ENCODE measurements at places on chromosomes 2 and 18. TPM values are rescaled to one million over a fixed set of nuclear protein-coding genes. Genes with fewer than 3 reads are reported as not detected.

- no peak for DNase-seq
These were observed 117.6 kb downstream of the SH3RF3 start for GRCh38 chr2:109246616-109247015.

DNA sequence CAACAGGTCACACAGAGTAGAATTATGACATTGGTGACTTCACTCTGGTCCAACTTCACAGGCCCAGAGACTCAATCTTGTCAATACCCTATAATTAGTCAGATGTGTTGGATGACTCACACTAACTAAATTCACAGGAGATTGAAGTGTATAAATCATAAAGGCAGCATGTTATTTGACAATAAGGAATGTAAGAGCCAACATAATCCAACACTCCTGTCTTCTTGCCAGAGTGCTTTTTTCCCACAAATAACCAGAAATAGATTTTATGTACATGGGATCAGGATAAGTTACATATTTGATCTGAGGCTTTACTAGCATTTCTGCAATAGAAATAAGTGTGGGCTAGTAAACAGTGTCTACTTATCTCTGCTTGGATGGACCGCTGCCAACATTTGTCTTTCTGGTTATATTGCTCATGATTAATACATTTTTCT lies 42.2 kb upstream of the ZSWIM2 start:
- DNase-seq, result no peak

- no peak for DNase-seq
These were observed 132.7 kb downstream of the EVA1A start for GRCh38 chr2:75428060-75428459.

- DNase-seq, result no peak
These were observed 79.6 kb downstream of the HRH4 start for GRCh38 chr18:24539866-24540617.

Gene SCRN3
- total RNA-seq, result 13.0 TPM

Gene FRZB
- total RNA-seq, result not detected

Gene RIT2
- total RNA-seq, result not detected

- no peak for DNase-seq
These were observed 55.3 kb upstream of the AFF3 start for GRCh38 chr2:100197631-100198153.

Gene IL1RN
- total RNA-seq, result not detected

DNA sequence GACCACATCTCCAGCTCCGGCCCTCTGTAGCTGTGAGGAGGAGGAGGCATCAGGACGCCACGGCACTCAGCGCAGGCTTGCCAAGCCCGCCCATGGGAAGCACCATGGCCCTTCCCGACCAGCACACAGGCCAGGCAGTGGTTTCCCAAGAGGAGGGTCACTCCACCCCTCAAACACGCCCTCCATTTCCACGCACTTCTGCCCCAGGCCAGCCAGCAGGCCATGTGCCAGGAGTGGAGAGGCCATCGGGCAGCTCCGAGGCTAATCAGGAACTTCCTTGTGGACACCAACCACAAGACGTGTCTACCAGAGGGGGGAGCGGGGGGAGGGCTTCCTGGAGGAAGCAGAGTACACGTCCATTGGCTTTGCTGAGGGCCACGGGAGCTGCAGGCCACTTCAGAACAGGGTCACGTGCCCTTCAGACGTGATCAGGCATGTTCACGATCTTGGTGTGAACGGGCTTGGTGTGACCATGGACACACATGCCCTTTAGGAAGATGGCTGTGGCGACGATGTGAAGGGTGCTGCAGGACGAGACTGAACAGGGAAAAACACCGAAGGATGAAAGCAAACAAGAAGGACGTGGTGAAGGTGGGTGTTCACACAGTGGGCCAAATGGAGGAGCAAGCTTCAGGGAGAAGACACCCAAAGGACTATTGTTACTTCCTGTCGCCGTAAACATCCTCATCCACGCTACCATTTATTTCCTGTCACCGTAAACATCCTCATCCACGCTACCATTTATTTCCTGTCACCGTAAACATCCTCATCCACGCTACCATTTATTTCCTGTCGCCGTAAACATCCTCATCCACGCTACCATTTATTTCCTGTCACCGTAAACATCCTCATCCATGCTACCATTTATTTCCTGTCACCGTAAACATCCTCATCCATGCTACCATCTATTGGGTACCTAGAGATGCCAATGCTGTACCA lies 6.5 kb upstream of the MTERF4 start:
- no peak for DNase-seq

DNA sequence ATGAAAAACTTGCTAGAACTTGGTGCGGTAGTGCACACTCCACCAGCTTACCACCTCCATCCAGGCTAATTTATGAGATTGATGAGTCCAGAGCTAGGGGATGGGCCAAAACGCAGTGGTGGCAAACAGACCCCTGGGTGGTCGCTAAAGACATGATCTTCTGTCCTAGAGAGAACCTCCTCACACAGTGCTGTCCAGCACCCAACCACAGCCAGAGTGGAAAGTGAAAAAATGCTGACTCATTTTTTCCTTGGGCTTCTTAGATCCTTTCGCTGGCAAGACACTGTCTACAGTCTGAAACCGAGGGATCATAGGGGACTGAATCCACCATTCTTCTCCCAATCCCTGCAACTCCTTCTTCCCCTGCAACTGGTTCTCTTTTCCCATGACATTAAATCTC lies 4.1 kb downstream of the ANTXR1 start:
- no peak for DNase-seq

Gene CNTNAP5
- total RNA-seq, result not detected

GRCh38 chr18:68997845-68998244 lies 200.0 kb downstream of the CCDC102B start:
- DNase-seq, result no peak

Gene DUSP28
- 16.7 TPM for total RNA-seq

Gene CNPPD1
- total RNA-seq, result 68.2 TPM

GRCh38 chr18:10030816-10031541 lies 117.2 kb downstream of the VAPA start:
- DNase-seq, result no peak

Gene FMNL2
- total RNA-seq, result 0.24 TPM

Gene ANKRD44
- total RNA-seq, result 69.4 TPM

GRCh38 chr2:163779970-163780597 lies 44.3 kb upstream of the FIGN start:
- DNase-seq, result no peak

Measured in OCI-LY7 (cell line).